AML-193 (cell line): ENCODE measurements at places on chromosomes 5 and 9.
A peak's percentile ranks its signal among the peaks of the same experiment; 100 is the strongest.

DNA sequence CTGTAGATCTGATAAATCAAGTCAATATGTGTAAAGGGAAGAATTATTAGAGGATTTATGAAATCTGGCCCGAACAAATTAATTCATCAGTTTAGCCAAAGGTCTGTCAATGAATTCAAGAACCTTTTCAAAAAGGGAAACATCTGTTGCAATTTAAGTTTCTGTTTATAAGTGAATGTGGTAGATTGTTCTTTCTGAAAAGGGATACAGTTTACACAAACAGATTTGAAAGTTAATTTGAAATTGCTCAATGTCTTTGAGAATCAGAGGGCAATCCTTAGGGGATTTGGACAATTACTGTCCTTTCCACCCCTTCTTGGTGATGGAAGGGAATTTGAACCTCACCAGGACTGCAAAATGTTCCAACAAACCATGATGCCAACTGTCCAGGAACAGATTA is 29.7 kb upstream of the ERCC6L2 start:
- no peak for DNase-seq

- DNase-seq, result no peak
Observed at GRCh38 chr5:5313101-5313635, 109.3 kb upstream of the ICE1 start.

DNA sequence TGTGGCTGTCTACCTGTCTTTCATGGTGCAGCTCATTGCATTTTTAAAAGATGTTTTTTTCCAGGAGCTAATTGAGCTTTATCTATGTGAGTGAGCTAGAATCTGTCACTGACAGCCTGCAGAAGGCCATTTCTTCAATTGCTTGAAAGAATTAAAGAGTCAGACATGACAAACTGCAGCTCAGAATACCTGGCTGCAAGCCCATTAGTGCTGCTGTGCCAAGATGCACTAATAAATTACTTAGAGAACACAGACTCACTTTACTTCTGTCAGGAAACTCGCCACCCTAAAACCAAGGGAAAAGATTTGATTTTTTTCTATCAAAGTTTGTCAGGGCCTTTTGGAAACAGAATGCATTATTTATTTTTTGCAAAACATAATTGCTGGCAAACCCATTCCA is 368.3 kb downstream of the CAAP1 start:
- DNase-seq, result no peak

DNA sequence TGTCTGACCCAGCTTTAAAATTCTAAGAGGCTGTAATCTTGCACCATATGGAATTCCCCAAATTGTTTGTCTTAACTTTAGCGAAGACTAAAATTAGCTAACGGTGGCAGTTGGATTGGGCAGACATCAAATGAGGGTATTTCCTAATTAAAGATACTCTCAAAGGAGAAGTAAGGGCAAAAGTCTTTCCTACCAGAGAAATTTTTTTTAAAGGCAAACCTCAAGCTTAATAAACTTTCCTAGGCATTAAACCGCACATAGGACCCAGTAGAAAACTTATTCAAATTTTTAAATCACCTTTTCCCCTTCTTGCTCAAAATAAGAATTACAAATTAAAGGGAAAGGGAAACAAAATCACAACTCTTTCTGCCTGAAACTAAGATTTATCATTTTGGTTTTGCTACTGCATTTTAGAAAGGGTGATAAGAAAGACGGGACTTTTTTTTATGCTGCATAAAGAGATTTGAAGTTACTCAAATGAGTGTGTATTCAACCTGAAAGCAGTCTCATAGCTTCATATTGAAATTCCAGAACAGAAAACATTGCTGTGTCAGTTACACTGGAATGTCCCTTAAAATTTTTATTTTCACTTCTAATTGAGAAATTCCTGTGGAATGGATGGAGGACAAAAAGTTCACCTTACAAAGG is 189.1 kb upstream of the PTGER4 start:
- peak; percentile 60 for DNase-seq

- no peak for DNase-seq
Observed at GRCh38 chr5:154482528-154483449, 4.8 kb upstream of the HAND1 start.

DNA sequence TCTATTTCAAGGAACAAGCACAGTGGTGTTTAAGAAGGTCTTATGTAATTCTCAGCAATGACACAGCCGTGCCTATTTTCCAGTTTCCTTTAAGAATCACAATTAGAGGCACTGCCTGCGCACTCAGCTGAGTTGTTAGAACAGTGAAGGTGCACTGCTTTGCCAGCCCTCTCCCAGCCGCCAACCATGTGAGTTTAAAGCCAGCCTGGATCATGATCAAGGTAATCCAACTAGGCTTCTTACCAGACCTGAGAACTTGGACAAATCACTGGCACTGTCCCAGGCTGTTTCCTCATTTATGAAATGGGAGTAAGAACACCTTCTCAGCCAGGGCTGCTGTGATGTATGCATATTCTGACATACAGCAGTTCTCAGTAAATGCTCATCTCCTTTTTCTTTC is 99.6 kb downstream of the ASTN2 start:
- no peak for DNase-seq

DNA sequence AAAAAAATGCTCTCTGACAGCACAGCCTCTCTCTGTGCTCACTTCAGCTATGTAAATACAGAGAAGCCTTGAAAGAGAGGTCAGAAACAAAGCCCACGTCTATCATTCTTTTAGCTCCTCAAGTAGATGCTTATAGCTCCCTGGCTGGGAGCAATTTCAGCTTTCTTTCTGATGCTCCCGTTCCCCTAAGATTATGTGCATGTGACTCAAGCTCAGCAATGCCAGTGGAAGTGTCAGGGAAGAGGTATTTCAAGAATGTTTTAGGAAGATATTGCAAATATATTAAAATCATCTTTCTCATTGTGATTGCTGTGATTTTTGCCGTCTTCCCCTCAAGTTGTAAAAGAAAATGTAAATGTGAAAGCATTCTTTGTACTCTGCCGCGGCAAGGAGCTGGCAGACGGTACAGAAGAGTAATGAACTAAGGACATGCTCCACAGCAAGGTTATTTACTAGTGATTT is 1353.7 kb upstream of the ACO1 start:
- DNase-seq, result no peak

- DNase-seq, result no peak
Observed at GRCh38 chr9:86788456-86788855, 158.8 kb downstream of the GAS1 start.

DNA sequence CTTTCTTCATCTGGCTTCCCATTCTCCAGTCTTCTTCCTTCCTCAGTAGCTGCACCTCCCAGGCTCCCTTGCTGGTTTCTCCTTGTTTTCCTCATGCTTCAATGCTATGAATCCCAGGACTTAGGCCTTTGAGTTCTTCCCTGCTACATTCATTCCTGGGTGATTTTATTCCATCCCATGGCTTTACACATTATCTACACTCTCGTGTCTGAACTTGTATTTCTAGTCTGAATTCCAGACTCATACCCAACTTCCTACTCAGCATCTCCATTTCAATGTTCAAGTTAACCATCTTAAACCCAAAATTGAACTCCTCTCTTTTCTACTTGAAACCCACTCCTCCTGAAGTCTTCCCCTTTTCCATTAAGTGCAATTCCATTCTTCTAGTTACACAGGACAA is 20.0 kb downstream of the SLC24A2 start:
- no peak for DNase-seq

DNA sequence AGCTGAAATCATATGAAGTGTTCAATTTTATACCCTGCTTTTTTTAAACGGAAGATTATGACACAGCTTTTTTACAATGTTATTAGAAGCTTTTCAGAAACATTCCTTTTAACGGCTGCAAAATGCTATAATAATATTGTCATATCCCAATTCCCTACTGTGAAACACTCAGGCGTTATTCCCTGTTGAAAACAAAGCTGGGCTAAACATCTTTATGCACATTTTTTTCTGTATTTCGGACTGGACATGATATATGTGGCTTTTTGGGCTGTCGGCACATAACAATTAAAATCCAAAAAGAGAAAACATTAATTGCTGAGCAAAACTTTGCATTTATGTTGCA is 12.0 kb upstream of the CTSL start:
- no peak for DNase-seq

GRCh38 chr9:83299571-83299970 is 236.6 kb upstream of the RASEF start:
- DNase-seq, result no peak

- DNase-seq, result no peak
Observed at GRCh38 chr5:139182528-139183296, 15.5 kb downstream of the SIL1 start.
